Lower leg skin (tissue), 4 donors: ENCODE measurements at places on chromosomes 11 and 22.

DNA sequence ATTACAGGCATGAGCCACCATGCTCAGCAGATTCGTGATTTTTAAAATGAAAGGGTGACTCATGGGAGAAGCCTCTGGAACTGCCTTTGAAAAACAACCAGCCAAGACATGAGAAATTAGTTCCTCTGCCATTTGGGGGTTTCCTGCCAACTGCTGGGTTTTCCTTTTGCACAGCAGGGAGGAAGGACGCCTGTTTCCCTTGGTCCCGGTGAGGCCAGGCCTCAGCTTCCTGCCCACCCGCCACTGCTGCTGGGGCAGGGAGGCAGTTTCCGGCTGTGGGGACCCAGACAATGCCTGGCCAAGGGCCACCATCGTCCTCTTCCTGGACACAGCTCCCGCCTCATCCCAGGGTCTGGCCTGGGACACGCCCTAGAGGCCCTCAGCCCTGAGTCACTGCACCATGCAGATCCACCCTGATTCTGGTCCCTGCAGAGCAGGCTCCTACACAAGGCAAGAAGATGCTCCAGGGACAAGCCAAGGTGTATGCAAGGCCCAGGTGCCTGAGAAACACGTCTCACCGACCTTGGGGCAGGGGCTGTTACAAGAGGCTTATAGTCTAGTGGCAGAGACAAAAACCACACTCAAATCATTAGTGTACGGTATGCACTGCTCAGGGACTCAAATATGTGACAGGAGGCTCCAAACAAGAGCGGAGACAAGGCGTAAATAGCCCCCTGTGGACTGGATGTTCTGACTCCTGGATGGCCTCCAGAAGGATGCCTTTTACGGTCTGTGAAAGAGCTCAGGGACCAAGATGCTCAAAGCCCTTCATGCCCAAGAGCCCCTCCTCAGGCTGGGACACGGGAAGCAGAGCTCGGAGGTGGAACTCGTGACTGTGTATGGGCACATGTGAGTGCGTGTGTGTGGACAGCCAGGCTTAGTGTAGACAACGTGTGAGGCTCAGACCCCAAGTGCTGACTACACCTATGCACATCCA is 10.0 kb downstream of the PPM1F start:
- DNase-seq, result peak; percentile 96

DNA sequence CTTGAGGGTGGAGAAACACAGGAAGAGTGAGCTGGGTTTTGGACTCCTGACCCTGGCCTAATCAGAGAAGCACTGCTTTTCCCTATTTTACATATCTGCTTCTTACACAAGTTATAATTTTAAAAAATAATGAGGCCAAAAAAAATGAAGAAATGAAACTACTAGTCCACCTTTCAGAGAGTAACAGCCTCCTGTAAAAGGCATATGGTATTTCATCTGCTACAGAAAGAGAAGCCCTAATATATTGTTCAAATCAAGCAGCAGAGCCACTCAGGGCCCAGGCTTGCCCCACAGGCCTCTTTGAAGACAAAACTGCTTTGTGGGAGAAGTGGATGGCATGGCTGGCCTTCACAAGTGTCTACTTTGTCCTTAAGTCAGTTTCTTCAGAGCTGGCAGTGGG is 10.0 kb downstream of the DIXDC1 start:
- DNase-seq, result no peak

GRCh38 chr22:29744902-29745301 is 21.9 kb downstream of the ZMAT5 start:
- DNase-seq, result peak; percentile 74

DNA sequence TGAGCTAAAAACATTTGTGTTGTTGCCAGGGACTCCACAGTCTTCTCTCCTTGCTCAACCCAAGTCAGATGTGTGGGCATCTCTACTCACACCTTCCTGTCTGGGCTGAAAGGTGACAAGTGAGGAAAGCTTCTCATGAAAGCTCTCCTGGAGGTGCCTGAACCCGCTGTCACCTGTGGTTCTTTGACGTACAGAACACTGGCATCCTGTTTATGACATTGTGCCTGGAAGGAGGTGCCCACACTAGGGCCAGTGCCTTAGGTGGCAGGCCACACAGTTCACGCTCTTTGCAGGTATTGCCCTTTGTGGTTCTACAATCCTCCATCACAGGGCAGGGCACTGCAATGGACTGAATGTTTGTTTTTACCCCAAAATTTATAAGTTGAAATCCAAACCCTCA is 108.5 kb downstream of the CD44 start:
- no peak for DNase-seq

GRCh38 chr11:9060700-9061111 is 30.7 kb downstream of the SCUBE2 start:
- DNase-seq, result no peak

DNA sequence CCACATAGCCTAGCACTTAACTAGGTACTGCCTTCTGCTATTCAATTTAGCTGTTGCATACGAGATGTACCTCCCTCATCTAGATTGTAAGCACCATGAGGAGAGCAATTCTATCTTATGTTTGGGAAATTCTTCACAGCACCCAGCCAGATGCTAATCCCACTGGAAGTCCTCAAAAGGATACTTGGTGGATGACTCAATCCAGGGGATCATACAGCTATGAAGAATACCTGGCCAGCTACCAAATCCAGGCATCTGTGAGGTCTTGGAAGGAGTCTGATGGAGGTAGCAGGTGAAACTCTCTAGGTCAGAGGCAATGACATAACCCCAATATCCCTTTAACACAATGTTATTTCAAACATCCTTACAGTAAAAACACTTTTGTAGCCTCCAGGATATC is 167.8 kb upstream of the NCAM1 start:
- no peak for DNase-seq

GRCh38 chr11:12133547-12134235 is 23.3 kb downstream of the MICAL2 start:
- DNase-seq, result no peak

- no peak for DNase-seq
These were observed 431.8 kb upstream of the FAT3 start for GRCh38 chr11:91792779-91793262.

DNA sequence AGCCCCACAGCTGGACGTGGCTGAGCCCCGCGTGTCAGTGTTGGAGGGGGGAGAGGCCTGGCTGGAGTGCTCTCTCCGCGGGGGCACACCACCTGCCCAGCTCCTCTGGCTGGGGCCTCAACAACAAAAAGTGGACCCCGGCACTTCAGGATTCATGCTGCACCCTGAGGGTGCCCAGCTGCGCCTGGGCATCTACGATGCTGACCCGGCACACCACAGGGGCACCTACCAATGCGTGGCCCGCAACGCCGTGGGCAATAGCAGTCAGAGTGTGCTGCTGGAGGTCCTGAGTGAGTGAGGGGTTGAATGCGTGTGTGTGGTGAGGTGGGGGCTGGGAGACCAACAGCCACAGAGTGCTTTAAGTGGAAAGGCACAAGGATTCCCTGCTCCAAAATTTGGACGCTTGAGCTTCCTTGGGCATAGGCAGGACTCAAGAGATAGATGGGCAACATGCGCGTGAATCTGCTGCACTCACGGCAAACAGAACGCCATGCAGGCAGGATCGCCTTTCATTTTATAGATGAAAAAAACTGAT is 7.6 kb downstream of the VSIG10L2 start:
- DNase-seq, result peak; percentile 82

- DNase-seq, result no peak
These were observed 22.9 kb downstream of the TRIM22 start for GRCh38 chr11:5712507-5712906.

GRCh38 chr11:68373189-68373814 is 60.9 kb downstream of the LRP5 start:
- DNase-seq, result no peak

DNA sequence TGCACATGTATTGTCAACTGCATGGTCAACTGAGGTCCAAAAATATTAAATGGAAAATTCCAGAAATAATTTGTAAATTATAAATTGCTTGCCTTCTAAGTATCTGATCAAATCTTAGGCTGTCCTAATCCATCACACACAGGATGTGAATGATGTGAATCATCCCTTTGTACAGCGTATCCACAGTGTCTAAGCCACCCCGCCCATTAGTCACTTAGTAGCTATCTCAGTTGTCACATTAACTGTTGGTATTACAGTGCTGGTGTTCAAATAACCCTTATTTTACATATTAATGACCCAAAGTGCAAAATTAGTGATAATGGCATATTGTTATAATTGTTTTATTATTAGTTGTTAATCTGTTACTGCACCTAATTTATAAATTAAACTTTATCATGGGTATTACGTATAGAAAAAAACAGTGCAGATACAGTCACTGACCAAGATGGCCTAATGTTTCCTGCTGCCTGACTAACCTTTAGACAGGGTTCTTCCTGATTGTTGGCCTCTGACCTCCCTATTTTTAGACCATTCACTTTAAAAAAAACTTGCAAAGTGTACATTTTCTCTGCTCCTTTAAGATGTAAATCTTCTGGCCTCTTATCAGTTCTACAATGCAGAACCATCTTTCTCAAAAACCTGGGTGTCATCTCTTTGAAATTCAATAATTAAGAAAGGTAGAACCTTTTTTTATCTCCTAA is 2.9 kb upstream of the SVIP start:
- no peak for DNase-seq

GRCh38 chr11:69726019-69726418 is 22.2 kb upstream of the FGF19 start:
- no peak for DNase-seq

- DNase-seq, result no peak
These were observed 22.2 kb upstream of the MALAT1 start for GRCh38 chr11:65476632-65477148.

DNA sequence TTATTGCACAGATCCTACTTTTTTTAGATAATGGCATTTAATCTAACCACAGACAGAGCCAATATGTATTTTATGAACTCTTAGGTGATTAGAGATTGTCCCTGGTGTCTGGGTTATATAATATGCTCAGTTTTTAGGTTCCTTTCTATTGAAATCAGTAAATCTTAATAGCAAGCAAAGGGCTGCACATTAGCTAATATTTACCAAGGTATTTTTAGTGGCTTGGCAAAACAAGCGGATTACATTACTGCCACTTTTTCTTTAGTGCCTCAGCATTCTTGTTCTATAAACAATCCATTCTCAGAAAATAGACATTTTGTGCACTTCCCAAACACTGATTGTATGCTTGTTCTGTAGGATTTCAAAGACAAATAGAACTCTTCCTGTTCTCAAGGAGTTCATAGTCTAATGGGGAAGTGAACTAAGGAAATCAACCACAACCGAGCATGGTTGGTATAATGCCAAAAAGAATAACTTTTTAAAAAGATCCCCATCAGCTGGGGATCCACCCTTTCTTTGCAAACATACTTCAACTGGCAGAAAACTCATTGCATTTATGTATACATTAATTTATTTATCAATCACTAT is 23.8 kb downstream of the KCNJ1 start:
- no peak for DNase-seq

DNA sequence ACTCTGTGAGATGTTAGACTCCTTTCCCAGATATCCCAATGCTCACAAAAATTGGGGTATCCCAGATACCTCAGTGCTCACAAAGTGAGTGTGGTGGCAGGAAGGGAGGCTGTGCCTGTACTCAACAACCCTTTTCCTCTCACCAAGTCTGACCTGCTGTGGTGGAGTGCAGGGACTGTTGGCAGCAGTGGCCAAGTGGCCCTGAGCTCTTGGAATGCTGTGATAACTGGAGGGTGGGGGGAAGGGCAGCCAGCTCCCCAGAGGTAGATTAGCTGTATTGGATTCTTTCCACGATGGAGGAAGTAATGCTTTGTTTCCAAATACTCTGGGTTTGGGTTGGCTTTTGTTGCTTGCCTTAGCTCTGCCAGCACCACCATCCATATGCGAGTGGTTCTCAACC is 46.0 kb upstream of the OR9Q1 start:
- DNase-seq, result no peak

- no peak for DNase-seq
These were observed 65.8 kb upstream of the SEPTIN5 start for GRCh38 chr22:19648419-19648929.

DNA sequence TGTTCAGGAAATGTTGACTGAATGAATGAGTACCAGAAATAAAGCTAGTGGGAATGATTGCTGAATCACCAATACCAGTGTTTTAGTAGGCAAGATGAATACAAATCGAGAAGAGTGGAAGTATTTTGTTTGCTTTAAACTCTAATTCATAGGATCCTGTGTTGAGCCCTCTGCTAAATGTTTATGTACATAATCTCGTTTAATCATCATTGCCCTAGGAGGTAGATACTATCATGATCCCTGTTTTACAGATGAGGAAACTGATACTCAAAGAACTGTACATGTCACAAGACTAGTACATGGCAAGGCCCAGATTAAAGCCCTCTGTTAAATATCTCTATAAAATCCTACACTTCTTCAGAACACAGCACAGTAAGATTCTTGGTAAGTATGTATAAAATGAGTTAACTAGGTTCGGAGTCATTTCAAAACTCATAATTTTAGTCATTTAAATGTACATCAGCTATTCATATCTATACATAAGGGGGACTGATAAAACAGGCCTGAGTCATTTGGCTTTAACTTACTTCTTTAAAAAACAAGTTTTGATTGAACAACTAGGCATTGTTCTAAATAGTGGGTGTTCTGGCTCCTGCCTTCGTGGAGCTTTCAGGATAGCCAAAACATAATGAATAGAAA is 97.1 kb downstream of the EXT2 start:
- DNase-seq, result no peak

DNA sequence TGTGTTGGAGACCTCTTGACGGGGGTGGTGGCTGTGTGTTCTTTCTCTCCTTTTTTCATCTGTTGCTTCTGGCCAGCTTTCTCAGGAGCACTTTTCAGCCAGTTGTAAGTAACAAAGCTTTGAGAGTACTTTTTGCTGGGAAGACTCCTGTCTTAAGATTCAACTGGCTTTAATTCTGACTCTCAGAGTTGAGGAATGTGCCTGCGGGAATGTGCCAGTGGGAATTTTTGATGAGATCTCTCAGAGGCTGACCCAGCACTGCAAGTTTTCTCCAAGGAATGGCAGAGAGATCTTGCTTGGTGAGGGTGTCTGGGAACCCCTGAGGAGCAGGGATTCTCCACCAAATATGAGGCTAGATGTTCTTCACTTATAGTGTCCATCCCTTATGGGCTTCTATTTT is 91.6 kb upstream of the OR9Q1 start:
- no peak for DNase-seq

GRCh38 chr22:23708270-23708669 is 17.5 kb downstream of the RGL4 start:
- DNase-seq, result no peak

DNA sequence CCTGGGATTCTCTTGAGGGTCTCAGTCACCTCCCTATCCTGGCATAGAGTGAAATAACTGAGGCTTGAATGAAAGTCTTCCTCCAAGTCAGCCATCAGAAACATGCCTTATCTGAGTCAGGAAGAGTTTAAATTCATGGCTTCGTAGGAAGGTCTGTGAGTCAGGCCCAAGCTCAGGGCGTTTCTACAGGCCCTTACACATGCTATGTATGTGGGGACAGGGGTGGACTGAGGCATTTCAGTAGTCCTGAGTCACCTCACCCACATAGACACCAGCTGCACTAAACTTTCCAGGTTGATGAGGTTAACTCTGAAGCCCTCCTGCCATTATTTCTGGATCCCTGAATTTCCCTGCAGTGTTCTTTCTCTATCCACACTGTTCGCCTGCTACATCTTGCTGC is 134.6 kb upstream of the RCN1 start:
- DNase-seq, result no peak
